Upper lobe of right lung (tissue), 1 donor: ENCODE measurements at places on chromosomes 12 and 14. TPM values are rescaled to one million over a fixed set of nuclear protein-coding genes. Genes with fewer than 3 reads are reported as not detected.

DNA sequence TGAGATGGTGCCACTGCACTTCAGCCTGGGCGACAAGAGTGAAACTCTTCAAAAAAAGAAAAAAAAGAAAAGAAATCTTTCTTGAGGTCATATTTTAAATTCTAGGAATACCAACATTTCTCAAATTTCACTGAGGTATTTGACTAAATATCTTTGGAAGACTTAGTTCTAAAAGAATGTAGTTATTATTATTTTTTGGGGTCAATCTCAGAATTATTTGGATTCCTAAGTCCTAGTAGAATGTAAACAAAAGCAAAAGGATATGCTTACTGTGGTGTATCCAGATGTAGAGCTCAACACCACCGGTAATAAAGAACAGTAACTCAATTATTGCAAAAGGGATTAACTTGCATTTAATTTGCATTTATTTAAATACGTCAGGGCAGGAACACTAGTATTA is 25.0 kb downstream of the PRICKLE1 start:
- peaks cover 22% of the 10 kb centered on the region for H3K4me1 ChIP-seq
- no peak overlapping the region for H3K27ac ChIP-seq
- no peaks in the 10 kb centered on the region for H3K36me3 ChIP-seq
- H3K27me3 ChIP-seq = no peaks in the 10 kb centered on the region
- DNase-seq = no peak

DNA sequence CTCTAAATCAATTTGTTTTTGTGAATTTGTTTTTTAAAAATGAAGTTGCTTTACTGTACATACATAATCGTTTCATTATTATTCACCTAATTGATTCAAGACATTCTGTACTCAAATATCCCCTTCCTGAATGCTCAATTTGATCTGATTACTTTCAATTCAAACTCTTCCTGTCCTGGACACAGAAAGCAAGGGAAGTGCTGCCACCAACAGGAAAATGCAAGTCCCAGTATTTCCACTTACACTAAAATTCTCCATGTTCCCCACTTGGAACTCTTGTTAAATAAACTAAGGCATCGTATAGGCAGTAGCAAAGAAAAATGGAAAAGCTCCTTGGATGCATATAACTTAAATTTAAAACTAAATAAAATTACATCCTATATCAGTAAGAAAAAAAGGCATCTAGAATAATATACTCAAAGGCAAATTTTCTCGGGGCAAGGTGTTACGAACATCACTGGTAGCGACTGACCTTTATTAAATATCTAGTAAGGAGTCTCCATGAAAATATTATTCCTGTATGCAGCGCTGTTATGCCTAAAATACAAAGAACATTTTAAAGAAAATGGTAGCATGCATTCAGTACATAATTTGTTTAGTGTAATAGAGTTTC is 72.0 kb upstream of the DBX2 start:
- no peak overlapping the region for H3K27ac ChIP-seq
- H3K4me1 ChIP-seq = no peaks in the 10 kb centered on the region
- no peak overlapping the region for H3K4me3 ChIP-seq
- H3K36me3 ChIP-seq = no peaks in the 10 kb centered on the region

DNA sequence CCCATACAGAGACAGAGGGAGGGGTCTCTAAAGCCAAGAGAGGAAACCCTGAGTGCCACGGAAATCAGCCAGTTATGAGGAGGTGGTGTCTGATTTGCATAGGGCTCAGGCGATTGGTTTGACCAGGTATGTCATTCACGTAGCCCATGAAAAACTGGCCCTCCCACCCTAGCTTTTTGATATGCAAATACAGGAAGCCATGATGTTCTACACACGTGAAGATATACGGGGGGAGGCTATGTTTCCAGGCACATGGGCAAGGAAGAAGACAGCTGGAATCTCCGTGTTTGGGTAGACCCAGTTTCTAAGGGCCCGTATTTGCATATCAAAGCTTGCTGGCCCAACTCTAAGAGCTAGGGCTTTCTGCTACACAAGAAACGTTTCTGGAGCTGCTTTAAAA is 717.8 kb upstream of the SEL1L start:
- no peak for DNase-seq
- no peak overlapping the region for H3K27ac ChIP-seq
- H3K27me3 ChIP-seq = no peaks in the 10 kb centered on the region
- H3K4me1 ChIP-seq = no peaks in the 10 kb centered on the region
- no peaks in the 10 kb centered on the region for H3K36me3 ChIP-seq

The KRT3 gene
- not detected for total RNA-seq

The RD3L gene
- total RNA-seq = not detected

- no peaks in the 10 kb centered on the region for H3K27me3 ChIP-seq
- H3K4me1 ChIP-seq = peaks cover 11% of the 10 kb centered on the region
- H3K27ac ChIP-seq = peak overlapping the region; percentile 95
These were observed 629 bp downstream of the LETMD1 start for GRCh38 chr12:51048661-51049251.

GRCh38 chr14:49688701-49689030 is 652 bp upstream of the POLE2 start:
- peak overlapping the region; percentile 82 for H3K4me3 ChIP-seq
- H3K27ac ChIP-seq = peak overlapping the region; percentile 84
- H3K4me1 ChIP-seq = peaks cover 6% of the 10 kb centered on the region

The NUAK1 gene
- total RNA-seq = 40.8 TPM
